ENCODE measurements at places on chromosomes 7 and 10.

DNA sequence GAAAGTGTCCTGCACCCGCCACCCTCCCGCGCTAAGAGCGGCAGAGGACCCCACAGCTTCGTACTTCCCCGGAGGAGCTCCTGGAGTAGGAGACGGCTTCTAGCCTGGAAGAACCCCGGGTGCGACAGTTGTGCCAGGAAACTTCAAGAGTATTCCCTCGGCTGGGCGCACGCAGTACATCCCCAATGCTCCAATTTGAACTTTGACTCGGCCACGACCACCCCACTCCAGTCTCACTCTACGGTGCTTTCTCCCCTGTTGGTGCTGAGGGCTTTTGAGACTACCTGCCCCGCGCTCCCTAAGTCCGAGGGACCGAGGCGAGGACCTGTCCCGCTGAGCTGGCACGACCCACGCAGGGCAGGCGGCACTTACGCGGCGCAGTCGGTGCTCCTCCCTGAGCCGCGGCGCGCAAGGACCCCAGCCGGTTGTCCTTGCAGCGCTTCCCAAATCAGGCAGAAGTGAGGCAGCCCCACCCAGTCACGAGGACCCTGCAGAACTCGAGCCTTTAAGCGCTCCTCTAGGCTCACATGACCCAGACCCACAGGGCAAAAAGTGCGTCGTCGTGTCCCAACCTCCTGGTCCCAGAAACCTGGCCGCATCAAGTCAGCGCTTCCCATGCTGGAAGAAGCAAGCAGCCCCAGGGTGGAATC, at the start of gene CPVL:
CPVL (minus strand) TSS at position 481 of the 650 bp plus-strand sequence. CDS start 25,476 bp downstream, outside the sequence.
- no peak for DNase-seq

DNA sequence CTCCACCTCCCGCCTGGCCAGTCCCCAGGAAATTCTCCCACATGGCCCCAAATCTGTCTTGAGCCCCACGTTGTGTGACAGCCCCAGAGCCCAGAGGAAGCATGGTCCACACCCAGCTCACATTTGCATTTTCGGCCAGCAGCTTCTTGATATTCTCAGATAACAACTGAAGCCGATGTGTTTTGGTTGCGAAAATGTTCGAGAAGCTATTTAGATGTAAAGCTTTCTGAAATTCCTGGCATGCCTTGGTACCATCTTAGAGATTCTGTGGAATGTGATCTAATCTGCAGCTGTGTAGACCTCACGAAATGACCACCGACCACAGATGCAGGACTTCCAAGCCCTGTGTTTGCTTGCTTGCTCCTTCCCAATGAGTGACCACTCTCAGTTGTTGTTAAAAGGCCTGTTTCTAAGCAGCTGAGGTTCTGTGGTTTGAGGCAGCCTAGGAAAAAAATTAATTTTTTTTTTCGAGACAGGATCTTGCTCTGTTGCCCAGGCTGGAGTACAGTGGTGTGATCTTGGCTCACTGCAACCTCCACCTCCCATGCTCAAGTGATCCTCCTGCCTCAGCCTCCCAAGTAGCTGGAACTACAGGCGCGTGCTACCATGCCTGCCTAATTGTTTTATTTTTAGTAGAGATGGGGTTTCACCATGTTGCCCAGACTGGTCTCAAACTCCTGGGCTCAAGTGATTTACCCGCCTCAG, 8.8 kb downstream of the SLC4A2 start:
- no peak for DNase-seq

- DNase-seq = no peak
These were observed 455 bp downstream of the CUL2 start for GRCh38 chr10:35089611-35090161.

GRCh38 chr7:129831424-129832058, 121.2 kb downstream of the UBE2H start:
- DNase-seq = no peak

- no peak for DNase-seq
These were observed 244.3 kb downstream of the MTERF1 start for GRCh38 chr7:91636129-91636724.

- no peak for DNase-seq
These were observed 186.6 kb upstream of the CELF2 start for GRCh38 chr10:10831085-10831484.

GRCh38 chr10:119762805-119763798, 37.3 kb downstream of the INPP5F start:
- DNase-seq = no peak

Data from stimulated activated CD8-positive, alpha-beta memory T cell treated with anti-CD3 and anti-CD28 coated beads, Interleukin-7, amount 100 ng/mL, for 48 hours (primary cell).